Activated CD4-positive, alpha-beta T cell treated with anti-CD3 and anti-CD28 coated beads, Interleukin-2, amount 50 U/mL, for 24 hours (primary cell): ENCODE measurements at places on chromosomes 1 and 21.

DNA sequence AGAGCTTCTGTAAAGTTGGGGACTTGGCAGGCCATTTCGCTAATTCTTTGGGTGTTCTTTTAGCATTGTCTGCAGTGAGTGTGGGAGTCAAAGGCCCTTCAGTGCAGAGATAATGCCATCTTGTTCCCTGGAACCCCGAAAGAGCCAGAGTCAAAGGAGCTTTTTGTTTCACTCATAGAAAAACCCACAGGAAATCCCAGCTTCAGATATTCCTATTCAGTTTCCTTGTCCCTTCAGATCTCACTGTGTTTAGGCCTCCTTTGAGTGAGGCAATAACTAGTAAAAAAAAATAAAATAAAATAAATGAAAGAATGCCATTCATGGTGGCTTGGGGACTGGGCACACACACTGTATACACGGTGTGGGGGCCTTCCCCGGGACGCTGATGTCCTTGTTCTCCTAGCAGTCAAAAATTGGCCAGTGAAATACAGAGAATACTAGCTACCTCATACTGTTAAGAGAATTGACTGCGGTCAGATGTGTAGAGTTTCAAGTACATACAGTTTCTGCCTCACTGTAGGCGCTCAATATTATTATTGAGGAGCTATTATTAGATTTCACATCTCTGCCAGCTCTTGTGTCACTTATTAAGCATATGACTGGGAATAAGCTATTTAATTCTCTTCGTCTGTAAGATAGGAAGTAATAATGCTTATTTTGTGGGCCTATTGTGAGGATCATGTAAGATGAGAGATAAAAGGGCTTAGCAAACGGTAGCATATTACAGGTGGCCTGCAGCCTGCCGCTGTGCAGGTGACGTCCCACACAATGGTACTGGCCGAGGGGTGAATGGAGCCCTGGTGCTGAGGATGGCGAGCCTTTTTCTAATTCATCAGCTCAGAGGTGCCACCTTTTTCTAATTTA lies 16.7 kb downstream of the DISC1 start:
- no peak for DNase-seq

DNA sequence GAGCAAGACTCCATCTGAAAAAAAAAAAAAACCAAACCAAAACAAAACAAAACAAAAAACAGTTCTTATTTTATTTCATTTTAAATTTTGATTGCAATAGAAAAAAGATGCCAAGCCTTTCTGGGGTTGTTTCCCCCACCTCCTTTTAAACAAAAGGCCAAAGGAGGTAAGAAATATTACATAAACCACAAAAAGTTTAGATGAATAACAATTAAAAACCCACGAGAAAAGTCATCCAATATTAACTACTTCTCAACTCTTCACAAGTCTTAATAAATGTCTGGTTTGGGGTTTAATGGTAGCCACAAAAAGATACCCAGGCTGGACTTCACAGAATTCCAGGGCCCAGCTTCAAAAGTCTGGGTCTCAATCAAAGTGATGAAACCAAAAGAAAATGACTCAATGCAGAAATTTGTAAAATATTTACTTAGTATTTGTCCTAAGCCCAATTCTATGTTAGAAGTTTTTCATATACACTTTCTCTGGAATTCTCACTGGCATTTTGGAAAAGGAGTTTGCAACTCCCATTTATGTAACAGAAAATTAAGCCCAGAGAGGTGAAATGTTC lies 47.0 kb upstream of the SDC3 start:
- no peak for DNase-seq

GRCh38 chr1:220880726-220881506 lies 1.7 kb downstream of the HLX start:
- DNase-seq, result no peak

- no peak for DNase-seq
Observed at GRCh38 chr1:204426035-204426436, 14.4 kb upstream of the PPP1R15B start.

DNA sequence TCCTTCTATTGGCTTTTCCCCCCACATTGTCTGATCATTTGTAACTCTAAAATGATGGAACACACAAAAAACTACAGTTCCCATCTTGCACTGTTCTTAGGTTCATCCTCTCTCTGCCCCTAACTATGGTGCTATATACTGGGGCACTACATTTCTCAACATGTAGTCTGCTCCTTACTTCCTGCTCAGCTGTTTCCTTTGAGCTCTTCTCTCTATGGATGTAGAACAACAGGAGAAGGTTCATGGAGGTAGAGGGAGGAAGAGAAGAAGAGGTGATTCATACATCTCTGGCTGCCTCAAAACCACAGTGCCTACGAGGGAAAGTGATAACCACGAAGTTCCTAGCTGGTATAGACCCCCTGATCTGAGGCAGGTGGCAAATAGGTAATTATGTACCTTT lies 7.0 kb upstream of the C1orf146 start:
- no peak for DNase-seq

DNA sequence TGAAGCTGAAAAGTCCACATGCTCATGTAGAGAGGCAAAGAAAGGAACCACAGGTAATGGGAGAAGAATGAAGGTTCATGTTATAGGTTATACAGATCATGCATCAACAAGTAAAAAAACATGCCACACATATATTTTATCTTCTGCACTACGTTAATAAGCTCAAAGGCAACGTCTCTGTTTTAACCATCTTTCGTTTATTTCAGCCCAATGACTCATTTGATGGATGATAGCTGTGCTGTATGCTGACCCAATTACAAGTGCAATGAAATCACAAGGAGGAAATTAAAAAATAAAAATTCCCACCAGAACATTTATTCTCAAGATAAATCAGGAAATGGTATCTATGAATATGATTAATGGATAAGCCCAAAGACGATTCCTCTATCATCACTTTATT lies 24.6 kb downstream of the XCL1 start:
- no peak for DNase-seq

DNA sequence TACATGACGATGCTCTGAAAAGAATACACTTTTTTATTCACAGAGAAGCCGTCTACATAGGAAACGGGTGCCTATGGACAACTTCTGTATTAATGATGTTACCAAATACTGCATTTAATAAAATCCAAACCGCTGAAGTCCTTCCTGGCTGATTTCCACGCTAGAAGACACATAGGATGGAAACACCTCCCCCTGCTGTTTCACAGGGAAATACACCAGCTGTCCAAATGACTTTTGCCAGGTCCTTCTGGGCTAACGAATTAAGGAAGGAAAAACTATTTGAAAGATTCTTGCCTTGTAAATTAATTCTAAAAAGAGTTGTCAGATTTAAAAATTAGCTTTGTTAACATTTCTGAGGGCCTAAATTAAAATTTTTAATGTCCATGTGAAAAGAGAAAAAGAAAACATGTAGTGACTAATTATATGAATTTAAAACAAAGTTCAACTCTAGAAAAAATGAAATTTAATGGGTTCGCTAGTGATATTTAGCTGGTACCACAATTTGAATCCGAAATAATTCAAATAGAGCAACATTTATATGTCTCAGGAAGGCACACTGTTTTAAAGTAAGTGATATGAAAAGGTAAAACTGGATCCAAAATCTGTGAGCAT lies 146.0 kb downstream of the RERE start:
- no peak for DNase-seq
